ENCODE measurements at places on chromosomes 13 and 19. TPM values are rescaled to one million over a fixed set of nuclear protein-coding genes. Genes with fewer than 3 reads are reported as not detected.

DNA sequence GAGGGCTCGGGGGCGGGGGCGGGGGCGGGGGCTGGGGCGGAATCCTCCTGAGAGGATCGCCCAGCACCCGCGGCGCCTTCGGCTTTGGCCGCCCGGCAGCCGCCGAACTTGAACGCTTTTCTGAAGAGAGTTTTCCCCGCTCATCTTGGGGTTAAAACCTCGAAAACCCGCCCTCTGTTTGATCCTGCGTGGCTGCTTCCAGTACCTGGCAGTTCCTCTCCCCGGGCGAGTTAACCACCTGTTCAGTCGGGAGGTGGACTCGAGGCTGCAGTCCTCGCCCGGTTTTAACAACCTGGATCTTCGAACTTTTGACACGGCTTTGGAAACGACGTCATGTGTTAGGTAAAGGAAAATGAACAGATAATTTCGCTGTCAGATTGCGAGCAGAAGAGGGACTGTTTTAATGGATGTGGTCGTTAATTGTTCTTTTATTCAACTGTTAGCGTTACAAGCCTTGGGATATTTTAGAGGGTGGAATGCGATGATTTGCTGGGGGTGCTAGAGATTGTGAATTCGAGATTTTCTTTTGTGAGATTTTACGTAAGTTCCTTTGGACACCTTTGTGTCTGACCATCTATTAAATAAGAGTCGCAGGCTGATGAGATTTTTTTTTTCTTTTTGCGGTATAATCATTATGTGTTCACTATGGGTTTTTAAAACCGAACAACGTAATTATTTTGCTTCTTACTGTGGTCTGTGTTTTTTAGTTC is 1.0 kb downstream of the FNDC3A start:
- DNase-seq = no peak

FBXO17 gene
- 17.4 TPM for total RNA-seq

TIMM13 gene
- 32.8 TPM for total RNA-seq

GRCh38 chr13:52447815-52448552 is 2.5 kb downstream of the VPS36 start:
- DNase-seq = no peak

GRIN3B gene
- not detected for total RNA-seq

- DNase-seq = no peak
These were observed 8.5 kb upstream of the ZNF616 start for GRCh38 chr19:52148256-52148655.
